ENCODE measurements at places on chromosomes 7 and 10.

DNA sequence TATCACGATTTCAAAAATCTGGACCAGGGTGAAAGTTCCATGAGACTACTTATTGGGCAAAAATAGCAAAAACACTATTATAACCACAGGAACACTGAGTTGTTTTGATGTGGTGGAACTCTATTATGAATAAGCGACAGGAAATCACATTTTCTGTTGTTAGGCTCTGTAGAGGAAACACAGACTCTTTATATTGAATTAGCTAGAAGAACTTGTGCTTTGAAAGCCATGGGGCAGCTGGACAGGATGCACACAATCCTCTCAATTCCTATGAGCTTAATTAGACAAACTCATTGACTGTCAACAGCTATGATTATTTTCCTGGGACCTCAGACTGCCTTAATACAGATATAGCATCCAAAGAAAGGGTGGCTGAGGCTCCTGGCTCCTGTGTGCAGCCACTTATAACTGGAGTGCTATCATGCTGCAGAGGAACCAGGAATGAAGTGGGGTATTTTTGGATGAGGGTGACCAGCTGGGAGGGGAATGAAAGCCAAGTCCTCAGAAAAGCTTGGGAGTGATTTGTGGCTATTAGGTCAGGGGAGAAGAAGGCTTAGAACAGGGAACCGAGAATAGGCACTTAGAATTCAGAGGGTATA is 657.3 kb downstream of the TYW1 start:
- no peak for DNase-seq

DNA sequence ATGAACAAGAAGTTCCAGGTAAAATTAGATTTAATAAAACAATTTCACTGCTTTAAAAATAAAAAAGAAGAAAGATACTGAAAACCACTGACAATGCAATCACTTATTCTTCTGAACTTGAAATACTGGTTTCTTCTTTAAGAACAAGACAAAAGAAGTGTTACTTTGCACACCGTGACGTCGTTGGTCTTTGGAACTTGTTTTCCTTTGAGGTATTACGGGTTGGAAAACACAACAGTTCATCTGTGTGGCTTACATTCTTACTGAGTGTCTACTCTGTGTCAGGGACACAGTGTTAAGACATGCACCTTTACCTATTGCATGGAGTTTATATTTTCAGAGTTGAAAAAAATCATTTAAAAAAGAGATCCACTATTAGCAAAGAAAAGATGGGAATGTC is 41.3 kb upstream of the UCN3 start:
- DNase-seq, result no peak

- DNase-seq, result no peak
Measured at GRCh38 chr7:116630357-116630756, 41.6 kb upstream of the MET start.

- no peak for DNase-seq
Measured at GRCh38 chr10:108696792-108697477, 1226.4 kb downstream of the XPNPEP1 start.

DNA sequence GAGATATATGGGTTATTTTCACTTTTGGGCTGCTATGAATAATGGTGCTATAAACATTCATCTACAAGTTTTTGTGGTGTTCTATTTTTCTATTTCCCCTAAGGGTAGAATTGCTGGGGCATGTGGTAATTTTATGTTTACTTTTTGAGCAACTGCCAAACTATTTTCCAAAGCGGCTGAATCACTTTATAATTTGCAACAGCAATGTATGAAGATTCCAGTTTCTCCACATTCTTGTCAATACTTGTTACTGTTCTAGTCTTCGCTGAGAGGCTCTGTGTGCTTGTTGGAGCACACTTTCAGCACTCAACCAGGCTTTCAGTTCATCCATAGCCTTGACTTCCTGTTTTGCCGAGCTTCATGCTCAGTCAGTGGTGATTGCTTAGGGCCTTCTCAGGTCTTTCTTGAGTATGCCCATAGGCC is 39.0 kb downstream of the ADK start:
- DNase-seq, result peak; percentile 79

DNA sequence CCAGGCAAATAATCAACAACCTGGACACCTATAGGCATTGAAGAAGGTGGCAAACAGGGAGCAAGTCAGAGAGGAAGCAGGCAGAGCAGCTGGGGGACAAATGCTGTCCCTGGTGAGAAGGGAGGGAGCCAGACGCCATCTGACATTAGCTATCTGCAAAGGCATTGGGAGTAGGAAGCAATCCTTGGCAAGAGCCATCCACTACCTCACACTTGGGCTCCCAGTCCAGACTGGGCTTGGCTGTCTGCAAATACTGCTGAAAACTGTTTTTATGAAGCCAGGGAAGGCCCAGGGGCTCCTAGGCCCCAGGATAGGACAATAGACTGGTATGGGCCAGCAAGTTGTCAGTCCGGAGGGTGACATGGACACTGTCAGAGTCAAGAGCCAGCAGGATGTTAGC is 132.5 kb downstream of the SORBS1 start:
- DNase-seq, result no peak

Data from hematopoietic multipotent progenitor cell treated with erythropoietin and hydrocortisone succinate and interleukin-3 and kit ligand, for 6 days (in vitro differentiated cells).